Upper lobe of left lung (tissue), 6 donors: ENCODE measurements at places on chromosomes 1 and 21. TPM values are rescaled to one million over a fixed set of nuclear protein-coding genes. Genes with fewer than 3 reads are reported as not detected.

- no peak for DNase-seq
- H3K36me3 ChIP-seq, result no peaks in the 10 kb centered on the region
- H3K4me3 ChIP-seq, result no peak overlapping the region
These were observed 59.6 kb upstream of the OLIG2 start for GRCh38 chr21:32966120-32966519.

DNA sequence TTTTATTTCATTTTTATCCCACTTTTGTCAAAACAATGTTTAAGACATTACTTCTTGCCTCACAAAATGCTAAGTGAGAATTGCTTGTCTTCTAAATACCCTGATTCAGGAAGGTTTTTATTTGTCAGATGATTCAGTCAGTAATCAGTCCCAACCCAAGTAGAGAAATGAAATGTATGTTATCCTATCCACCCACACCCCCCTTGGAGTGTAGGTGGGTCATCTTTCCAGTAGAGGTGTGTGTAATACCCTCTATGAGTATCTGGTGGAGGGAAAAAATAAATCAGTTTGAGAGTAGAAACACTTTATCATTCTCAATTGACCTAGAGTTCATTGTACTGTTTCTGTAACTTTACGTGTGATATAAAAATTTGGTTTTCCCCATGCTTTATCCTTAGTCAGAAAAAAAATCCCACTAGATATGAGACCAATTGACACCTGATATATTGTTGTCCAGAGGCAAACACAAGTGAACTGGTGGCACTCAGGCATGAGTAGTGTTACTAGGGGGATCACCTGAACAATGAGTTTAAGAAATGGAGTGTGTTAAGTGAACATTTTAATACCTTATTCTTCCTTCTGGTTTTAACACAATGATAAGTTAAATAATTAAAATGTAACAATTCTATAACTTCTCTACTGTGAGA lies 153.8 kb upstream of the C1orf105 start:
- no peaks in the 10 kb centered on the region for H3K36me3 ChIP-seq
- no peaks in the 10 kb centered on the region for H3K4me1 ChIP-seq
- H3K27ac ChIP-seq, result no peak overlapping the region
- H3K4me3 ChIP-seq, result no peak overlapping the region
- DNase-seq, result no peak

GRCh38 chr21:45990741-45991605 lies 9.4 kb downstream of the COL6A1 start:
- no peaks in the 10 kb centered on the region for H3K4me1 ChIP-seq
- no peaks in the 10 kb centered on the region for H3K27me3 ChIP-seq
- H3K36me3 ChIP-seq, result peaks cover 49% of the 10 kb centered on the region
- no peak for DNase-seq
- H3K27ac ChIP-seq, result no peak overlapping the region

DNA sequence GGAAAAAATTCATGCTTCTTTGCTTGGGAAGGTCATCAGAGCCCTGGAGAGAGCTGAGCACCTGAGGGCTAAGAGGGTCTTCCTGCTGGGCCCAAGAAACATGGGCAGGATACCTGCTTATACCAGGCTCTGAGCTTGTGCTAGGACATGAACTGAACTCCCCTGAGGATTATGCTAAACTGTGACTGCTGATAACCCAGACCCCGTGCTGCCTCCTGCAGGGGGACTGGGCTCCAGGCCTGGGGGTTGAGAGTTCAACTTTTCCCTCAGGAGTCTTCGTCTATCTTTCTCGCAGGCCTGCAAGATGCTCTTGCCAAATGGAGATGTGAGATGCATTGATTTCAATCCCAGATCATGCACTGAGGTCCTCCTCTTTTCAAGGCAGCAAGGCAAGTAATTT lies 368.5 kb downstream of the HHAT start:
- H3K4me3 ChIP-seq, result no peak overlapping the region
- DNase-seq, result no peak
- no peaks in the 10 kb centered on the region for H3K36me3 ChIP-seq
- H3K4me1 ChIP-seq, result no peaks in the 10 kb centered on the region
- no peaks in the 10 kb centered on the region for H3K27me3 ChIP-seq

DNA sequence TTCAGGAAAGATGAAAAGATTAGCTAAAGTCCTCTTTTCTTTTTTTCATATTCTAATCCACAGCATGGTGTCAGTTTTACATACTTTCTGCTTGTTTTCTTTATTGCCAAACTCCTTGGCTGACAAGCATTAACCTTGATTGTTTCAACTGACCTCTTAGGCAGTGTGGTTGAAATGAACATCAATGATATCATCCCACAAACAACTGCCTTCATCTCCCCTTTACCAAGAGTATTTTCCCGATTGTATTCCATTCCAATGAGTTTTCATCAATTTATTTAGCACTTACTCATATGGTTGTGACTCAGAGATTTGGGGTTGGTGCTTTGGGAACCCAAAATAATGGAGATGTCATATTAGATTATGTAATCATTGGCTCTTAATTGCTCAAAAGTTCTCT lies 71.8 kb downstream of the SPAG17 start:
- no peak for DNase-seq
- H3K36me3 ChIP-seq, result no peaks in the 10 kb centered on the region

- no peaks in the 10 kb centered on the region for H3K27me3 ChIP-seq
- H3K4me3 ChIP-seq, result no peak overlapping the region
- peak; percentile 67 for DNase-seq
- H3K4me1 ChIP-seq, result no peaks in the 10 kb centered on the region
- H3K36me3 ChIP-seq, result no peaks in the 10 kb centered on the region
These were observed 114.4 kb upstream of the COL6A1 start for GRCh38 chr21:45867041-45867666.

GRCh38 chr1:29543586-29543985 lies 307.3 kb downstream of the PTPRU start:
- no peak overlapping the region for H3K27ac ChIP-seq
- no peaks in the 10 kb centered on the region for H3K27me3 ChIP-seq
- H3K4me3 ChIP-seq, result no peak overlapping the region
- no peaks in the 10 kb centered on the region for H3K4me1 ChIP-seq
- DNase-seq, result no peak

- DNase-seq, result no peak
- H3K4me1 ChIP-seq, result no peaks in the 10 kb centered on the region
- H3K36me3 ChIP-seq, result no peaks in the 10 kb centered on the region
- no peaks in the 10 kb centered on the region for H3K27me3 ChIP-seq
These were observed 17.6 kb upstream of the PEX10 start for GRCh38 chr1:2429780-2430591.

- no peaks in the 10 kb centered on the region for H3K27me3 ChIP-seq
- peaks cover 28% of the 10 kb centered on the region for H3K4me1 ChIP-seq
- H3K27ac ChIP-seq, result no peak overlapping the region
- no peak overlapping the region for H3K4me3 ChIP-seq
- no peak for DNase-seq
These were observed 2.1 kb upstream of the RAB3GAP2 start for GRCh38 chr1:220274251-220274855.

DNA sequence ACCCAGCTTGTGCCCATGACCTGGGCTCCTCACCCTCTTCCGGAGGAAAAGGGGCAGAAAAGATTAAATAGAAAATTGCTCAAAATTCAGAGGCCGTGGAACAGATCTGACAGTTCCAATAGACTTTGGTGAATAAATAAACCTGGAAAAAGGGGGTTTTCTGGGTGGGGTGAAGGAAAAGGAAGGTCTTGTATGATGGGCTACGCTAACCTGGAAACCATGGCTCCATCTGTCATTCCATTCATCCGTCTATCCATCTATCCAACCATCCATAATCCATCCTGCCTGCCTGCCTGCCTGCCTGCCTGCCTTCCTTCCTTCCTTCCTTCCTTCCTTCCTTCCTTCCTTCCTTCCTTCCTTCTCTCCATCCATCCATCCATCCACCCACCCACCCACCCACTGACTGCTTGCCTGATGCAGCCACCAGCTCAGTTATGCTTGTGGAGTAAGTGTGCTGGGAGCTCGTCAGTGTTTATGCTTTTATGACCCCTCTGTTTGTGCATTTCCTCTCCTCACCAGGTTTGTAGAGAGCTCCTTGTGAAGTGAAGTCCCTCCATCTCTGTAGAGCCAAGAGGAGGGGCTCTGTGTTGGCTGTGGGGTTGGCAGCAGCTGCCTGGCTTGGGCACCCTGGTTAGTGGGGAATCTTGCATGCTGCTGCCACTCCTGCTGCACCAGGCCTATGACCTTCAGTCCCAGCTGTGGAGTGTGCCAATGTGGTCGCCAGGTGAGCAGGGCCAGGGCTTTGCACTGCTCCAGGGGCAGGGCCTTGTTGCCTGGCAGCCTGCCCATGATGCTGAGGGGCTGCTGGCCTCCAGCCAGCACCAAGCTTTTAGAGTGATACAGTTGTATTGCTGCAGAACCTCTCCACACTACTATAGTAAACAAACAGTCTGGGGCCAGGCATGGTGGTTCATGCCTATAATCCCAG lies 16.0 kb upstream of the POU3F1 start:
- no peaks in the 10 kb centered on the region for H3K27me3 ChIP-seq
- no peak for DNase-seq
- H3K4me1 ChIP-seq, result no peaks in the 10 kb centered on the region
- no peak overlapping the region for H3K4me3 ChIP-seq
- H3K27ac ChIP-seq, result no peak overlapping the region

SPRR2B gene
- not detected for total RNA-seq
